Activated T-cell treated with anti-CD3 and anti-CD28 coated beads, Interleukin-2, amount 50 U/mL, for 72 hours (primary cell): ENCODE measurements at places on chromosomes 7 and 10.

DNA sequence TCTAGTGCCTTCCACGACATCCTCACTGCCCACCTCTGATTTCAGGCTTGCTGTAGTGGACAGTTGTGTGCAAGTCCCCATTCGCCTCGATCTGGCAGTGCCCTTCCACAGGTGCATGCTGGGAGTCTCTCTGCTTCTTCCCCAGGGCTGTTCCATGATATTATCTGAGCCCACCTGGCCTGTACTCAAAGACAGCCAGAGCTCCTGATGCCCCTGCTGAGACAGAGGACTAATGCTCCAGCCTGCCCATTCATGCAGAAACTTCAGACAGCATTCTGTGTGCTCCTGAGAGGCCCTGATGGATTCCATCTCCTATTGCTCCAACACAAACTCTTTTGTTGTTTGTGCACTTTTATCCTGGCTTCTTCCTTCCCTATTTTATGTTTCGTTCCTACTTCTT lies 164.8 kb upstream of the PRSS58 start:
- DNase-seq, result no peak

DNA sequence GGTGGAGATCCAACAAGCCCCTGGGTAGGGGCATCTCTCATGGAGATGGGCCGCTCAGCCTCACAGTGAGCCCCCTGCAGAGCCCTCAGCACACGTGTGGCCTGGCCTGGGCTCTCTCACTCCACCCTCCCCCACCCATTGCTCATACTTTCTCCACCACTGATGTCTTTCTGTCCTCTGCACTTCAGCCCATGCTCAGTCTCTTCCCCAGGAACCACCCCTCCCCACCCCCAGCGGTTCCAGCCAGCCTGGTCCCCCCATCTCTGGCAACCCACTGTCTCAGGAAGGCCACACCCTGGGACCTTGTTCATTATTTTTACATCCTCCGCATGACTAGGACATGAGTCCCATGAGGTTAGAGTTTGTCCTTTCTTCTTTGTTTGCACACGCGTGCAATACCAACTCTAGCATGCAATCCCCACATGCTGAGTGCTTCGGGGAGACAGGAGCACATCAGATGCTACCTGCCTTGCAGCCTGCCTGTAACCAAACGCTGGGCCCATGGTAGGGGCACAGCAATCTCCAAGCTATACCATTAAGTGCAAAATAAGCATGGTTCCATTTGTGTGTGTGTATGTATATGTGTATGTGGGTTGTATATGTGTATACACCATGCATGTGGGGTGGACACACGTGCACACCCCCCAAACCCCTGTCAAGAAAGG lies 408.4 kb upstream of the FOXK1 start:
- no peak for DNase-seq

DNA sequence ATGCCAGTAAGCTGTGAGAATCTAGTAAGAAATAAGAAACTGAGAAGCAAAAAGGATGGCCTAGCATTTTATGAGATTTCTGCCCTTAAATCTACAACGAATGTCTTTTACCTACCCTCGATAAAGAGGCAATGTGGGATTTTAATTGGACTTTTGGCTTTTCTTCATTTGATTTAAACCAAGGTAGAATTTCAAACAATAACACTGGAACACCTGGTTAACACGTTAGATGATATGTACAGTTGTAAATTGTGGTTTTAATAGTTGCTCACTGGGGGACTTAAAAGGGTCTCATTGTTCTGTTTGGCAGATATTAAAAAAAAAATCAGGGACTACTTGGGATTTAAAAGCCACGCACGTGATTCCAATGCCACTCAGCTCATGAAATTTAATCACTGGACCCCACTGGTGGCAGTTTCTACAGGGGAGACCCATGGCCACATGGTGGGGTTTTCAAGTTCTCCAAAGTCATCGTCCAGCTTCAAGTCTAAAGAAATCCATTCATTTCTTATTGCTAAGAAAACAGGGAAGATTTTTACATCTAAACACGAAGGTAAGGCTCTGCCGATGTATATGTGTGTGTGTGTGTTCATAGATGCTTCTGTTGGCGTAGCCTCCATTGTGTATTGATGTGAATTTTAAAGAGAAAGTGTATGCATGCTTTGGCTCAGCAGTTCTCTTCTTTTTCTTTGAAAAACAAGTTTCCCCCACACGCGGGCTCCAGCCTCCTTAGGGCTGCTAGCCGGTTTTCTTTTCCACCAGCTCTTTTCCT lies 588.6 kb upstream of the MKI67 start:
- DNase-seq, result no peak

GRCh38 chr10:98852686-98853085 lies 383.0 kb downstream of the HPSE2 start:
- no peak for DNase-seq

DNA sequence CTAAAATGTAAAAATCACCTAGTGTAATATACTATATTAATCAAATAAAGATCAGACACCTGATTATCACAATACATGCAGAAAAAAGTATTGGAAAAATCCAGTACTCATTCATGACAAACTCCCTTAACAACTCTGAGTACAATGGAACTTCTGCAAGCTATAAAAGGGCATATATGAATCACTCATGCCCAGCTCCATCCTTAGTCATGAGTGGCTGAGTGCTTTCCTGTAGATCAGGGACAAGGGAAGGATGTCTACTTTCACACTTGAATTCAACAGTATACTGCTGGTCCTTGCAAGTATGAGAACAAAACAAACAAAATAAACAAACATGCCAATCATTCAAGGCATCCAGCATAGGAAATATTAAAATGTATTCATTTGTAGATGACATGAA lies 116.5 kb downstream of the ADARB2 start:
- DNase-seq, result no peak

- DNase-seq, result no peak
Observed at GRCh38 chr10:58842860-58843376, 330.2 kb downstream of the BICC1 start.

DNA sequence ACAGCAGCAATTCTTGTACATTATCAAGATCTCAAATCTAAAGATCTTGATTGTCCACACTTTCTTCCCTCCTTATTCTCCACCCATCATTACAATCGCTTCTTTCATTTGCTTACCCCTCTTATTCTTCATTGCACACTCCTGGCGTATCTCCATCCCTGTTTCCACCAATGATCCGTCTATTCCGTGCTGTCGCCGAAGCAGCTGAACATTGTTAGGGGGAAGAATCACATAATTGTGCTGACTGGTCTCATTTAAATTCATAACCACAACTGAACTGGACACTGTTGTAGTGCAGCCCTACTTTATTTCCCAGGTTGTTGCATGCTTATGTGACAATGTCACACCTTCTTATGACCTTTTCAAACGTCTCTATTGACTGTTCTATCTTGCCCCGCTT lies 18.9 kb upstream of the NRP1 start:
- no peak for DNase-seq

- no peak for DNase-seq
Observed at GRCh38 chr10:22005763-22006162, 2.2 kb upstream of the DNAJC1 start.

DNA sequence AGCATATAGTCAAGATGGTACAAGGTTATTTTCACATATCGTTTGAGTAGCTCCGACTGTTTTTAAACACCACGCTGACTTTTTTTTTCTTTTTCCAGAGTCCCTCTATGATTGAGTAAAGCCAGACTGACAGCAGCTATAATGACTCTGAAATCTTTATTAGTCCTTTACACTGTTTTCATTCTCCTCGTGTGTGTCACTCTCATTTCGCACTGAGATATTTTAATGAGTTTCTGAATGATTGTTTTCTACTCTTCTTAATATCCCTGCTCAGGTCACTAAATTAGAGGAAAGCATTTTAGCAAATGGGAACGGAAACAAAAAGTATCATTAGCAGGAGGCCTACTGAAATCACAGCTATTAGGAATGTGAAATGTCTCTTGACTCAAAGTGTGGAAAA lies 162.3 kb upstream of the MTPN start:
- no peak for DNase-seq
